Iris pigment epithelial cell (primary cell): ENCODE measurements at places on chromosomes 4 and X.
A peak's percentile ranks its signal among the peaks of the same experiment; 100 is the strongest.

GRCh38 chr4:80730158-80730557 is 300.4 kb upstream of the BMP3 start:
- DNase-seq, result no peak

- DNase-seq, result no peak
Observed at GRCh38 chr4:9969526-9970398, 51.5 kb downstream of the SLC2A9 start.

GRCh38 chrX:129791961-129792570 is 12.3 kb downstream of the SASH3 start:
- no peak for DNase-seq

DNA sequence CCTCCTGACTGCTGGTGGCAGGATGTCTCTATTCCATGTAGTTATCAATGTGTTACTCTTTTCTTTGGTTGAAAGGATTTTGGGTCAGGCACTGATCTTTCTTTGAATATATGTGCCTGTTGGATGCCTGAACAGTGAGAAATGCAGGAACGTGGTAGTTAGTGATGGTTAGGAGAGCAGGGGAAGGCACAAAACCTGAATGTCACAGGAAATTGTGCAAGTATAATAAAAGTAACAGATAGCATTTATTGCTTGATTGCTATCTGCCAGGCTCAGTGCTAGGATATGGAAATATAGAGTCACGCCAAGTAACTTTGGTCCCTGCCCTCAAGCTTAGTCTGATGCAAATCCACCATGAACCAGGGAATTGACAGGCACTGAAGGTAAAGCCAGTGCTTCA is 219.8 kb upstream of the FAT1 start:
- DNase-seq, result no peak

GRCh38 chr4:100165809-100166208 is 24.5 kb downstream of the DDIT4L start:
- peak; percentile 55 for DNase-seq

DNA sequence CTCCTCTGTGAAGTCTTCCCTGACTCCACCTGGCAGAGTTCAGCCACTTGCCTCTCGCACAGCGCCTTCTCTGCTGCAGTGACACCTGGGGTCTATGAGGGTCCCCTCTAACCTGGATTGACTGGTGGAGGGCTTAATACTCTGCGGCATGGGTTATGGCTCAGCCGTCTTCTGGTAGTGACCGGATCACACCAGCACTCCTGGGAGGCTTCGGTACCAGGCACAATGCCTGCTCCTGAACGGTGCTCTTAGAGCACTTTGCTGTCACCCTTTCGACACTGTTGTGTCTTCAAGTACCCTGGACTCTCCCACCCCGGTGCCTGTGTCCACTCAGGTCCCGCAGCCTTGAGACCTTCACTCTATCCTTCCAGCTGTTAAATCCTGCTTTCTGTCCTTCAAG is 50.0 kb downstream of the C4orf50 start:
- no peak for DNase-seq

- DNase-seq, result no peak
Observed at GRCh38 chr4:76011018-76011670, 3.8 kb upstream of the CXCL9 start.

DNA sequence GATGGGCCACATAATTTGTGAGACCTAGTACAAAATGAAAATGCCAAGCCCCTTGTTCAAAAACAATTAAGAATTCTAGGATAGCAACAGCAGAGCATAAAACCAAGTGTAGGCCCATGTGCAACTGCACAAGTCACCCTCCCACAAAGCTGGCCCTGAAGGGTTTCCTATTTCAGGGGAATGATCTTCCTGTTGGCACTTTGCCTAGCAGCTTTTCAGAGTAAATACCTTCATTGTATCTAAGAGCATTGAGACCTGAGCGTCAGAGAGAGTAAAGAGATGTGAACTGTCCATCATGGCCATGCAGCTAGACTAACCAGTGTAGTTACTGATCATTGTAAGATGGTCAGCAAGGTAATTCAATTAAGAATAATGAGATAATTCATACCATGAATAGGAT is 113.6 kb downstream of the CNKSR2 start:
- peak; percentile 48 for DNase-seq

- DNase-seq, result no peak
Observed at GRCh38 chr4:40731792-40732245, 17.9 kb upstream of the NSUN7 start.

GRCh38 chrX:2761246-2761645 is 9.4 kb downstream of the XG start:
- no peak for DNase-seq

GRCh38 chr4:176642472-176642871 is 150.2 kb downstream of the VEGFC start:
- DNase-seq, result no peak

DNA sequence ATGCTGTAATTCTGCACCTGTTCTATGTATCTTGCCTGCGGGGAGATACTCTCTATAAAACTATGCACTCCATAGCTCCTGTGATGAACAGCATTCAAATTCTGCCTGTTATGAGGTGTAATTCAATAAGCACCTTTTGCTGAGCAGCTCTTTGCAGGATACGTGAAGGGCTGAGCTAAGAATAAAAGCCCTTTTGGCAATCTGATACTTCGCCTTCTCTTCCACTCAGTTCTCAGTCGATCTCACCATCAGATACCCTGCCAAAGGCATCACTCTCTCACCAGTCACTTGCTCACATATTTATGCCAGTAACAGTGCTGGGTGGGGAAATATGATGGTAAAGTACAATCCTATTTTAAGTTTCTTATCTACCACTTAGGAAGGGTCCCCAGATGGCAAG is 67.2 kb downstream of the RPS3A start:
- DNase-seq, result peak; percentile 11

DNA sequence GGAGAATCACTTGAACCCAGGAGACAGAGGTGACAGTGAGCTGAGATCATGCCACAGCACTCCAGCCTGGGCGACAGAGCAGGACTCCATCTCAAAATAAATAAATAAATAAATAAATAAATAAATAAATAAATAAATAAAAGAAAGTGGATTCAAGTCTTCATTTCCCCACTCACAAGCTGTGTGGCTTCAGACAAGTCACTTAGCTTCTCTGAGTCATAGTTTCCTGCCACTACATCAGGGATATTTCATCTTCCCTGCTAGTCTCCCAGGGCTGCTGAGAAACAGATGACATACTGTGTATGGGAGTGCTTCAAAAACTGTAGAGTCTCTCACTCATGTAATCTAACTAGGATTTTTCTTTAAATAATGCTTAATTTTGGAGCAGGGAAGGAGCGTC is 37.2 kb downstream of the TBC1D9 start:
- peak; percentile 85 for DNase-seq

- DNase-seq, result no peak
Observed at GRCh38 chrX:38320819-38321218, 6.5 kb downstream of the RPGR start.
